ENCODE measurements at places on chromosomes 16 and 17.

GRCh38 chr17:49341356-49341755 is 20.7 kb downstream of the ZNF652 start:
- DNase-seq = no peak

DNA sequence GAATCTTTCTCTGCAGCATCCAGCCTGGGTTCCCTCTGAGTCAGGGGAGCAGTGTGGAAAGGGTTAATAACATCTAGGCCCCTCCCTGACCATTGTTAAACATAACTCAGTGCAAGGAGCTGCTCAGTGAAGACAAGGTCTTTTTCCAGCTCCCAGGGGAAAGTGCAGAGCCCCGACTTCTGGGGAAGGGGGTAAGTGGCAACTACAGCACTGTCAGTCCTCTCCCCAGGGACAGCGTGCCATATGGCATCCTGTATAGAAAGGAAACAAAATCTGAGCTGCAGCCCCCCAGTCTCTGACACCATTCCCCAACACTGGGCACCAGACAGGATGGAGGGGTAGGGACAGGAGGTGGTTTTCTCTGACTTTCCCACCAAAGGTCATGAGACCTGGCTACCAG is 7.8 kb downstream of the MRPL27 start:
- DNase-seq = no peak

GRCh38 chr16:49089039-49089438 is 192.6 kb downstream of the CBLN1 start:
- no peak for DNase-seq

DNA sequence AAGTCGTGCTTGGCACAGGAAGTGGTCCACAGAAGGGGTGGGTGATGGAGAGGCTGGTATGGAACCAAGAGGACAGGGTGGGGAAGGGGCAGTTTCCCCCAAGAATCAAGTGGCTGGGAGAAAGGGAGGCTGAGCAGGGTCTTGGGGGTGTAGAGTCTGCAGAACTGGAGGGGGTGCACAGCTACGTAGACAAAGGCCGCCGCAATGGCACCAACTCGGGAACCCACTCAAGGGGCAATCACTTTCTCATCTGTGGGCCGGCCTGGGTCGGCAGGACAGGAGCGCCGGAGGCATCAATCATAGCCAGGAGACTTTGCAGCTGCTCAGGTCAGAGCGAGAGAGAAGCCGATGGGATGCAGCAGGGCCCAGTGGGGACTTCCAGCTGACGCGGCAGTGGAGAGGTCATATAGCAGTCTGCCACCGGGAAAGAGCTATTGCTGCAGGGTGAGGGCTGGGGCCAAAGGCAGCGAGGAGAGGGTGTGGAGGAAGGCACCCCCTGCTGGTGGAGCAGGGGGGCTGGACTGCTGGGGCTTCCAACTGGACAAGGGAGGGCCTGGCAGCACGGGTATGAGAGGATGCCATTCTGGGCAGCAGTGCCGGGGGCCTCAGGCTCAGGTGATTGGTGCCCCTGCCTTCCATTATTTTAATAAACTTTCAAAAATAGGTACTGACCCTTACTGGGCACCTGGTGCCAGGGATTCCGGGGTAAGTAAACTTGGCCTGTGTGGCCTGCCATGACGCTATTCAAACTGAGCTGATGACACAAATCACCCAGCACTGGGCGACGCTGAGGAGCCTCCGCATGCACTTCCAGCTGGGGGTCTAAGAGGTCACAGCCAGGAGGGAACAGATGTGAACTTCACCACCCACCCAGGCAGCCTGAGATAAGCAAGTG is 52.5 kb upstream of the MTSS2 start:
- no peak for DNase-seq

GRCh38 chr17:13413001-13413400 is 188.7 kb downstream of the HS3ST3A1 start:
- no peak for DNase-seq

DNA sequence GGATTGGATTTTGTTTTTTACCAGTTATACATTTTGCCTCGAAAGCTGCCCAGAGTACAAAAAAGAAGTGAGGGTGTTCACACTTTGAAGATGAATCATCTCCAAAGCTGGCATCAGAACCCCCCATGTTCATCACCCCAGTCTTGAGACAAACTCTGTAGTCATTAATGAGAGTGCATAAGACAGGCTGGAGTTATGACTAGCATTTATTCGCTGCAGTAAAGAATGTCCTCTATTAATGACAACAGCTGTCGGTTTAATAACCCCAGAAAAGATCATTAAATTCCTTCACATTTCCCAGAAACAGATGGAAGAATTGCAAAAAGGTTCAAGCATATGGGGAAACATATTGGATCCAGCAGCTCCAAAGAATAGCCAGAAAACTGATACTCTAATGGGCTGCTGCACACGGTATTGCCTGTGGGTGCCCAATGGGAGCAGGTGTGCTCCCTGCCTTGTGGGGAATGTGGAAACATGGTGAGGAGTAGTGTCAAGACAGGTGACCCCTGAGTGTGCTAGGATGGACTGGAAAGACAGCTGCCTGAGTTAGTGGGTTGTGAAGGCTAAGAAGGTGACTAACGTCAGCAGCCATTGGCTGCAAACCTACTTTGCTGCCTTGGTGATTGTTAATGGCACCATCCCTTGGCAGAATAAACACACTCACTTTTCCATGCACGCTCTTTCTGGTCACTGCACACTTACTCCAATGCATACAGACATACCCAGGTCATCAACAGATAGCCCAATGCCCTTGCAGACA is 81.9 kb downstream of the AIPL1 start:
- DNase-seq = no peak

- no peak for DNase-seq
Observed at GRCh38 chr17:80221351-80222105, 1.3 kb downstream of the SLC26A11 start.

DNA sequence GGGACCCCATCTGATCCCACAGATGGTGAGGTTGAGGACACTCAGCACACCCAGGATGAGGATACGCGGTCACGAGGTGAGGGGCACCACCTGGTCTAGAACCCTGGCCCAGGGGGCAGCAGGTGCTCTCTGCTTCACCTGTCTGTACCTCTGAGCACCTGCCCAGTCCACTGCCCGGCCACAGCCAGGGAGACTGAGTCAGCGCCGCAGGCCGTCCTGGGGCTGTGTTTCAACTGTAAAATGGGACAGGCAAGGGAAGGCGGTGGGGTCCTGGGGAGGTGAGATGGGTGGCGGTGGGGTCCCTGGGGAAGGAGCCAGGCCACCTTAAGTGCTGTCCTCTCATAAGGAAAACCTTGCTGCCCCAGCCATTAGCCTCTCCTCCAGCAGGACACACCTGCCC is 60.4 kb downstream of the ENGASE start:
- no peak for DNase-seq

DNA sequence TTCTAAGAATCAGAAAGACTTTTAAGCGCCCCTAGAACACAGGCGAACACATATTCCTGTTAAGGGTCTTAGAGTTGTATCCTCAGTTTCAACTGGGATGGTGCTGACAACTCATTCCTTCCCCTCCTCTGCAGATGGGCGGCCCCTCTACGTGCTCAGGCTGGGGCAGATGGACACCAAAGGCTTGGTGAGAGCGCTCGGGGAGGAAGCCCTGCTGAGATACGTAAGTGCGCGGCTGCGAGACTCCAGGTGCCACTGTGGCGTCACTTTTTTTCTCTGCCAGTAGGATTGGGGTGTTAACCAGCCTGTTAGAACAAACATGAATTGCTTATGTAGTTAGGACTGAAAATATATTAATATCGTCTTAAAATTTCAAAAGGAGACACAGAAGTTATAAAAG is 62.7 kb downstream of the SEC14L1 start:
- no peak for DNase-seq

DNA sequence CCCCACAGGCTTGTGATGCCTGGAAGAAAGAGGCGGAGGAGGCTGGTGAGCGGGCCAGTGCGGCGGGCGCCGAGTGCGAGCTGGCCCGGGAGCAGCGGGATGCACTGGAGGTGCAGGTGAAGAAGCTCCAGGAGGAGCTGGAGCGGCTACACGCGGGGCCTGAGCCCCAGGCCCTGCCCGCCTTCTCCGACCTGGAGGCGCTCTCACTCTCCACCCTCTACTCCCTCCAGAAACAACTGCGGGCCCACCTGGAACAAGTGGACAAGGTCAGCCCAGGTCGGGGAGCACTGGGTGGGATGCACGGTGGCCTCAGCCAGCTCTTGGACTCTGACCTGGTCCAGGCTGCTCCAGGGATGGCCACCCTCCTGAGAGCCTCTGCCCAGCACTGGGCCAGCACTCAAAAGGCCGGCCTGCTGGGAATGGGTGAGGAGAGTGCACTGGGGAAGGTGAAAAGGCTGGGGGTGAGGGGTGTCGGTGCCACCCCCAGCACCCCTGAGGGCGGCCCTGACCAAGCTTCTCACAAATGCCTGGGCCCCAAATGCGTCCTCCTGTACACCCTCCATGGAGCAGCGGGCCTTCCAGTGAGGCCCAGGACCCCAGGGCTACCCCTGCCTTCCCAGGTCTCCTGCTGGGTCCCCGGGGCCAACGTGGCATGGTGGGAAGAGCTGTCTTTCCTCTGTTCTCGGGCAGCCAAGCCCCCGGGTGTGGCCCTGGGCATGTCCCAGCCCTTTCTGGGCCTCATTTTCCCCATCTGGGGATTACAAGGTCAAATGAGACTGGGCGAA is 20.8 kb downstream of the UNC13D start:
- DNase-seq = no peak

- DNase-seq = no peak
Observed at GRCh38 chr17:22707626-22708025, 1015.3 kb downstream of the KCNJ18 start.

GRCh38 chr16:75317532-75317931 is 66.1 kb upstream of the BCAR1 start:
- no peak for DNase-seq

DNA sequence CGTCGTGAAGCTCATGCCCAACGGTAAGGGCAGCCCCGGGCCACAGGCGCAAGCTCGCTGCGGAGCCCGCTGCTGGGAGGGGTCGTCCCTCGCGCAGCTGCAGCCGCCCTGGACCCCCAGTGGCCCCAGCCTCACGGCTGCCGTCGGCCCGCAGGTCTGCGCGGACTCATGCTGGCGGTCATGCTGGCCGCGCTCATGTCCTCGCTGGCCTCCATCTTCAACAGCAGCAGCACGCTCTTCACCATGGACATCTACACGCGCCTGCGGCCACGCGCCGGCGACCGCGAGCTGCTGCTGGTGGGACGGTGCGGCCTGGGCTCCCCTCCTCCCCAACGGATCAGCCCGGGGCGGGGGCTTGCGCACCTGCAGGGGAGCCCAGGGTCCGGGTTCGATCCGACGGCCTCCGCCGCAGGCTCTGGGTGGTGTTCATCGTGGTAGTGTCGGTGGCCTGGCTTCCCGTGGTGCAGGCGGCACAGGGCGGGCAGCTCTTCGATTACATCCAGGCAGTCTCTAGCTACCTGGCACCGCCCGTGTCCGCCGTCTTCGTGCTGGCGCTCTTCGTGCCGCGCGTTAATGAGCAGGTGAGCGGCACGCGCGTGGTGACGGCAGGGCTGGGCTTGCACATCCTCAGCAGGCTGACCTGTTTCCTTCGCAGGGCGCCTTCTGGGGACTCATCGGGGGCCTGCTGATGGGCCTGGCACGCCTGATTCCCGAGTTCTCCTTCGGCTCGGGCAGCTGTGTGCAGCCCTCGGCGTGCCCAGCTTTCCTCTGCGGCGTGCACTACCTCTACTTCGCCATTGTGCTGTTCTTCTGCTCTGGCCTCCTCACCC is 5.8 kb downstream of the SLC5A2 start:
- DNase-seq = no peak

DNA sequence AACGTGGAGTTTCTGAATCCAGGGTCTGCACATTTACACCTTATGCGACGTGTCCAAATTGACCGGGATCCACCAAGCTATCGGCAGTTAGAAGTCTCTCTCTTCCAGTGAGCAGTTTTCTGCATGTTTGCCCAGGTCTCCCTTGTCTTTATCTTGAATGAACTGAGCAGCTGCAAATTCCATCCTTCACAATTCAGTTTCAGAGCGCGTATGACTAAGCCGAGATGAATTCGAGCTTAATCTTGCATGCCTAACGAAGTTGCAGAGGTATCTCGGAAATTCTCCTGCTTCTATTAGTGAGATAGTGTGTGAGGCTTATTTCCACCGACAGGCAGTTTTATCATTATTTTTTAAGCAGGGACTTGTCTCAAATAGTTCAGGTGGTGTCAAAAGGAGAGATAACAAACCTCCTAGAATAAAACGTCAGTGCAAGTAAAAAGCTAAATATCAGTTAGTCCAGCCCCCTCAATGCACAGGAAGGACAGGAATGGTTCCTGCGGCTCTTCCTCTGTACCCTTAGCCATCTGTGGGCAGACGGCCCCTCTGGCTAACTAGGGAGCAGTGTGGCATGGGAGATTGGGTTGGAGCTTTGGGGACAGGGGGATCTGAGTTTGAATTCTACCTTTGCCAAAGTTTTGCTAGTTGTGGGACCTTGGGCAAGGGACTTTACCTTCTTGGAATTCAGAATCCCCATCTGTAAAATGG is 93.0 kb upstream of the GPR139 start:
- DNase-seq = no peak

DNA sequence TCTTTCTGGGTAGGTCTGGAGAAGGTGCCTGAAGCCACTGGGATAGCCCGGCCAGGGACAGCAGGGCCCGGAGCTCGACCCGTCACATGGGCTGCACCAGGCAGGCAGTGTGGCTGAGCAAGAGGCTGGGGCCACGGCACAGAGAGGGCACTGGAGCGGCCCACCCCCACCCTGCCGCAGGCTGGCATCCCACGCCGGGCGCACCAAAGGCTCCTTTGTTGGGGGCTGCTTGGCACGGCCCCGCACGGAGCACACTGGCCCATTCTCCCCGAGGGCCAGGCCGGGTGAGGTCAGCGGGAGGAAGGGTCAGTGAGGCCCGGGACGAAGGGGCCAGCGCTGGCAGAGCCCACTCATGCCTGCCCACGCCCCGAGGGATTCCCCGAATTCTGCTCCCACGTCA is 36.5 kb upstream of the PVALEF start:
- no peak for DNase-seq

- DNase-seq = peak; percentile 76
Observed at GRCh38 chr16:2231016-2231931, 5.0 kb upstream of the DNASE1L2 start.

- no peak for DNase-seq
Observed at GRCh38 chr16:595094-595528, 5.2 kb downstream of the RAB40C start.

DNA sequence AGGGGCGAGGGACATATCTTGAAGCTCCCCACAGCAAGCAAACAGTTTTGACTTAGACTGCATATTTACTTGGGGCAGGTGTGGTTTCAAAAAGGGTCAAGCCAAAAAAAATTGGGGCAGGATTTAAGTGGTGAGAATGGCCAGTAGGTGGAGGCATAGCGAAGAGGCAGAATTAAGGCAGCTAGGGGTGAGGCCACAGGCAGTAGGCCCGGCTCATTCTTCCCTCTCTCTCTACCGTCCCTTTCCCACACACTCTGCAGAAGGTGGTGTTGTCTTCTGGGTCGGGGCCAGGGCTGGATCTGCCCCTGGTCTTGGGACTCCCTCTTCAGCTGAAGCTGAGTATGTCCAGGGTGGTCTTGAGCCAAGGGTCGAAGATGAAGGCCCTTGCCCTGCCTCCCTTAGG is 2.6 kb downstream of the SHBG start:
- DNase-seq = no peak

GRCh38 chr17:57284984-57285646 is 28.8 kb downstream of the MSI2 start:
- no peak for DNase-seq
